Effector memory CD4-positive, alpha-beta T cell (primary cell): ENCODE measurements at places on chromosomes 6 and 20.

DNA sequence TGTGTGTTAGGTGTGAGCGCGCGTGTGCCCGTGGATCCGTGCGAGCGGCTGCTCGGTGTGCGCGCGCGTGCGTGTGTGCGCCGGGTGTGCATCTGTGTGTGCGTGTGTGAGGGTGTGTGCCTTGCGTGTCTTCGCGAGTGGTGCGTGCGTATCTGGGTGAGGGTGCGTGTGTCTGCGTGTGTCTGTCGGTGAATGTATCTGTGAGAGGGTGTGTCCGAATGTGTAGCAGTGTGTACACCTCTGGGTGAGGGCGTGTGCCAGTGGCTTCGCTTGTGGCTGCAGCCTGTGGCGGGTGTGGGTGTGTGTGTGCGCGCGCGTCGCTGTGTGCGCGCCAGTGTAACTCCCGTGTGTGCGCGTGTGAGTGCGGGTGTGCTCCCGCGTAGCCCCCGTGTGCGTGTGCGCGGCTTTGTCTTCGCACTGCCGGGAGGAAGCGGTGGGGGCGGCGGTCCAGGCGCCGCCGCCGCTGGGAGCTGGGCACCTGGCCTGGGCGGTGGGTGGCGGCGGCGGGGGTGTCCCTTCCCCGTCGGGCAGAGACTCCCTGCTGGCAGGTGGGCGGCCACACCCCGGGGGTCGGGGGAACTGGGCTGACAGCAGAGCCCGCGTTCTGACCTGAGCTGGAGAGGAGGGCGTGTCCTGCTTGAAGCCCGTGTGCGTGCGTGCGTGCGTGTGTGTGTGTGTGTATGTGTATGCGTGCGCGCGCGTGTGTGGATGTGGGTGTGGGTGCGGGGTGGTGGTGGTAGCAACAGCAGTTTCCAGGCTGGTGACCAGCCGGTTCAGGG, 61.3 kb upstream of the EPB41L1 start:
- DNase-seq: no peak

- DNase-seq: no peak
Measured at GRCh38 chr20:9417665-9418064, 96.7 kb upstream of the LAMP5 start.

DNA sequence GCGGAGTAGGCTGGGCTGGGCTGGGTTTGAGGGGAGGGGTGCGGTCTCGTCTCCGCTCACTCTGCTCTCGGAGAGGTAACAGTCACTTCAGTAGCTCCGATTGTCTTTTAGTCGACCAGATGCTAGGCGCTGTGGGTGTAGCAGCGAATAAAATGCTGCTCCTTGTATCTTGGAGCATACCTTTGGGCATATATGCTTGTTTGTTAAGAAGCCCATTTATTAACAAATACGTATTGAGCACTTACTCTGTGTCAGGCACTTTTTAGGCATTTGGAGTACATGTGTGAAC, 545 bp downstream of the ACTR5 start:
- DNase-seq: no peak

- peak; percentile 14 for DNase-seq
Measured at GRCh38 chr6:52995913-52996645, 995 bp upstream of the GSTA4 start.

GRCh38 chr20:1434571-1435336, 31.9 kb downstream of the NSFL1C start:
- peak; percentile 51 for DNase-seq

DNA sequence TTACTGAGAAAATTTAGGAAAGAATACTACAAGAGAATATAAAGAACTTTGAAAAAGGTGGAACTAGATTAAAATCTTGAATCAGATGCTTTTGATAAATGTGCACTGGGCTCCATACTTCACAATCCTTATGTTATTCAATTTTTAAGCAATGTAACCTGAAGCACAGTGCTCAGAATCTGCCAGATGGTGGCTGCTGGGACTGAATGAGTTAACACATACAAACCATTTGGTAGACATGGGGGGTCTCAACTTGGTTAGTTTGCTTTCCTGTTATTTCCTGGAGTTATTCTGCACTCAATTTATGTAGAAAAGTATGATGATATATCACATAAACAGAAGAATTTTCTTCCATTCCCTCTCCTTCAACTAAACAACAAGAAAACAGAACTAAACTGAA, 326.5 kb downstream of the RNGTT start:
- no peak for DNase-seq

DNA sequence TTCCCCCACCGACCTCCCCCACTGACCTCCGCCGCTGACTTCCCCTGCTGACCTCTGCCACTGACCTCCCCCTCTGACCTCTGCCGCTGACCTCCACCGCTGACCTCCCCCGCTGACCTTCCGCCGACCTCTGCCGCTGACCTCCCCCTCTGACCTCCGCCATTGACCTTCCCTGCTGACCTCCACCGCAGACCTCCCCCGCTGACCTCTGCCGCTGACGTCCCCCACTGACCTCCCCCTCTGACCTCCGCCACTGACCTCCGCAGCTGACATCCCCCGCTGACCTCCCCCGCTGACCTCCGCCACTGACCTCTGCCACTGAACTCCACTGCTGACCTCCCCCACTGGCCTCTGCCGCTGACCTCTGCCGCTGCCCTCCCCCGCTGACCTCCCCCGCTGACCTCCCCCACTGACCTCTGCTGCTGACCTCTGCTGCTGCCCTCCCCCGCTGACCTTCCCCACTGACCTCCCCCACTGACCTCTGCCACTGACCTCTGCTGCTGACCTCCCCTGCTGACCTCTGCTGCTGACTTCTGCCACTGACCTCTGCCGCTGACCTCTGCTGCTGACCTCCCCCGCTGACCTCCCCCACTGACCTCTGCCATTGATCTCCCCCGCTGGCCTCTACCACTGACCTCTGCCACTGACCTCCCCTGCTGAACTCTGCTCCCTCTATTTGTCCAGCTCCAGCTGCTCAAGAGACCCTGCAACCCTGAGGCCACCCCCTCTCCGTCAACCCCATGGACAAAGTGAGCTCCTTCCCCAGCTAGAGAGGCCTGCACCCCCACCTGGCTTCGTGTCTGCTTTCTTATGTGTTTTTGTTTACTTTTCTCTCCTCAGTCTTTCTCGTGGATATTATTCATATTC, 91.4 kb upstream of the AFDN start:
- DNase-seq: no peak

DNA sequence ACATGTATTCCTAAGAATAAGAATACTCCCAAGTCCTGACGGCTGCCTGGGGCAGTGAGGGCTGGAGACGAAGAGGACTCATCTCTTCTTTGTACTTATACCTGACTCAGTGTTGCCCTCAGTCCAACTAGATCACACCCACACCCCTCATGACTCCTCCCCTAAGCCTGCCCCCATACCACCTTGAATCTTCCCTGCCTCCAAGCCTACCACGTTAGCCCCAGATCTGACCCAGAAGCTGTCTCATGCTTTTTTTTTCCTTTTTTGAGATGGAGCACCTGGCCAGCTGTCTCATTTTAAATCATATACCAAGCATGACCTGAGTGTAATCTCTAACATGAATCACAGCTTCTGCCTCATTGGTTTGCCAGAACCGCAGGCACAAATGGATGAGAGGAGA, 45.2 kb downstream of the MUC22 start:
- no peak for DNase-seq

- no peak for DNase-seq
Measured at GRCh38 chr6:19492636-19493405, 344.3 kb upstream of the ID4 start.

DNA sequence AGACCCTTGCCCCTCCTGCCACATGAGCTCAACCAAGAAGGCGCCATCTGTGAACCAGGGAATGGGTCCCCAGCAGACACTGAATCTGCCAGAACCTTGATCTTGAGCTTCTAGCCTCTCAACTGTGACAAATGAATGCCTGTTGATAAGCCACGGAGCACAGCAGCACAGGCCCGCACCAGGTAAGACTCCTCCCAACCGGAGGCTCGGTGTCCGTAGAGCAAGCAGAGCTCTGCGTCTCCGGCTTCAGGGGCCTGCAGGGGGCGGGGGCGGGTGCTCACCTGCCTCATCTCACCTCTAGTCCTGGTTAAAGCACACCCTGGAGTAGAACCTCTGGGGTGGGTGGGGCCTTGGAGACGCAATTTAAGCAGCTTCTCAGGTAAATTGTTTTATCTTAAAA, 122.7 kb downstream of the SMOC2 start:
- DNase-seq: no peak

- DNase-seq: no peak
Measured at GRCh38 chr6:117498159-117498558, 15.7 kb downstream of the DCBLD1 start.

- peak; percentile 95 for DNase-seq
Measured at GRCh38 chr20:5950271-5951031, at the start of the genes MCM8 and TRMT6. Gene MCM8, plus strand, starts transcription at chr20:5950652. Its CDS starts 1,364 bp downstream, at chr20:5952016. Gene TRMT6, minus strand, starts transcription at chr20:5950533. Its CDS starts 128 bp downstream, at chr20:5950405.

DNA sequence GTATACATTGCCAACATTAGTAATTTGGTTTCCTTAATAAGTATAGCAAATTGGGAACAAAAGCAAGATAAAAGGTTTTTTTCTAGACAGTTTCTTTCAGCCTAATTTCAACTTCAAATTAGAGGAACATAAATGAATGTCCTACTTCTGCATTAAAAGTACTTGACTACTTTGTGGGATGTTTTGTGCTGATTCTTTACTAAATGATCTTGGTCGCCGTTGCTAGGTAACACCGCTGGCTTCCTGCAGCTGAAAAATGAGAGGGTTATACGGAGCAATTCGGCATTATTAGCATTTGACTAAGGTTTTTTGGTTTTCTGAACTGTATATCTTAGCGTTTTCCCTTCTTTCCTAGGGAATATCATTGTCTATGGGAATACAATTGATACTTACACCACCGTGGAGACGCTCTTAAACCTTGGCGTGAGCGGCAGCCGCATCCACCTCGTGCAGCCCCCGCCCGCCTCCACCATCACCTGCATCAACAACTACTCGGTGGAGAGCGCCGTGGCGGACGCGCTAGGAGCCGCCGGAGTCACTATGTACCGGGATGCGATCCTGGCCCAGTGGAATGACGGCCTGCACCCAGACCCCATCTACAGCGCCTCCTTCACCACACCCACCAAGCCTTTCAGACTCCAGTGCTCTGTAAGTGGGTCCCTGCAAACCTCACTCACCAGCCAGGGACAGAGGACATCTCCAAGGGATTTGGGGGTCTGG, 90.9 kb upstream of the INSM1 start:
- DNase-seq: no peak

- no peak for DNase-seq
Measured at GRCh38 chr6:6246544-6246943, 73.9 kb downstream of the F13A1 start.

GRCh38 chr6:167396068-167396658, 71.3 kb downstream of the TTLL2 start:
- DNase-seq: no peak

DNA sequence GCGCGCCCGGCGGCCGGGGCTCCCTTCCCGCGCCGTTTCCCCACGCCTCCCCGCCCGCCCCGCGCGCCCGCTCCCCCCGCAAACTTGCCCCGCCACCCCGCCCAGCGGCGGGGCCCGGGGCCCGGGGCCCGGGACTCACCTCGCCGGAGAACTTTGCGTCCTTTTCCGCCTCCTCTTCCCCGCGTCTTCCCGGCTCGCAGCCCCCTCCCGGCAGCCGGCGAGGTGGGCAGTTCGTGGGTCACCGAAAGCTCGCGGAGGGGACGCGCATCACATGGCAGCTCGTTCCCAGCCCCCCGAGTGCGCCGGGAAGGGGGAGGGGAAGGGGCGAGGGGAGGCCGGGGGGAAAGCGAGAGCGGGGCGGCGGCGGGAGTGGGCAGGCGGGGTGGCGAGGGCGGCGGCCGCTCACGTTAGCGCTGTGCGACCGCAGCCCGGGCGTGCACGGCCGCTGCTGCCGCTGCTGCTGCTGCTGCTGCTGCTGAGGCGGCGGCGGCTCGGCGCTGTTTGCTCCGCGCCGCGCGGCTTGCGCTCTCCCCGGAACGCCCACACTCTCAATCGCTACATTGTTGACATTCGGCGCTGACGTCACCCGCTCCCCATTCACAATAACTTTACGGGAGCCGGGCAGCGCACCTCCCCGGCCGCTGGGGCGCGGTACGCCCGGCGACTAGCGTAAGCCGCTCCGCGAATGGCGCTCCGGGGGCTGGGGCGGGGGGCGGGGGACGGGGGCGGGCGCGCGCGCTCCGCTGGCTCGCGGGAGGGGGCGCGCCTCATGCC, at the start of gene BACH2:
TSS of gene BACH2 (minus strand) at position 503 of the 774 bp plus-strand sequence. CDS start 287,999 bp downstream, outside the sequence.
- peak; percentile 89 for DNase-seq

DNA sequence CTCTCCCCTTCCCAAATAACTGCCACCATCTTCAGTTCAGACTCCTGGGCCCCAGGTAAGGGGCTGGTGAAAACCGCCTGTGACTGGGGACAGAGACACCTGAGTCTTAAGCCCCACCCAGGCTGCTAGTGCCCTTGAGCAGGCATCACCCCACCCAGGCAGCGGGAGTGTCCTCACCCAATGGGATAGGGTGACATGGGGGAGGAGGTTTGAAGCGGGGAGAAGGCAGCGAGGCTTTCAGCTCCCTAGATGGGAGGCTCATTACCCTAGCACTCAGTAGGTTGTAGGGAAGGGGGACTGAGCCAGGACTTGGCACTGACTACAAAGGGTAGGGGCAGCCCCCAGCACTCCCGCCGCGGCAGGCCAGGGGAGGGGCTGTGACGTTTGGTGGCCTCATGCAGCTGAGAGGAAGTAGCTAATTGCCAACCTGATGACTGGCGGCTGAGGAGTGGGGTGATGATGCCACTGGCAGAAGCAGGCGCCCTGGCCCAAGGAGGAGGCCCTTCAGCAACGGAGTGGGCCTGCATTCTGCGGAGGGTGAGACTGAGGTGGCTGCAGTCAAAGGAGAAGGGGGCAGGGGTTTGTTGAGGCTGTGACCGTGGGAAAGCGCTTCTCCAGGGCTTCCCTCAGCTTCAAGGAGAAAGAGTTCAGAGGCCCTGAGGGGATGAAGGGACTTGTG, 126.9 kb downstream of the MRPL14 start:
- DNase-seq: no peak

GRCh38 chr6:156308604-156309003, 468.6 kb upstream of the ARID1B start:
- no peak for DNase-seq

DNA sequence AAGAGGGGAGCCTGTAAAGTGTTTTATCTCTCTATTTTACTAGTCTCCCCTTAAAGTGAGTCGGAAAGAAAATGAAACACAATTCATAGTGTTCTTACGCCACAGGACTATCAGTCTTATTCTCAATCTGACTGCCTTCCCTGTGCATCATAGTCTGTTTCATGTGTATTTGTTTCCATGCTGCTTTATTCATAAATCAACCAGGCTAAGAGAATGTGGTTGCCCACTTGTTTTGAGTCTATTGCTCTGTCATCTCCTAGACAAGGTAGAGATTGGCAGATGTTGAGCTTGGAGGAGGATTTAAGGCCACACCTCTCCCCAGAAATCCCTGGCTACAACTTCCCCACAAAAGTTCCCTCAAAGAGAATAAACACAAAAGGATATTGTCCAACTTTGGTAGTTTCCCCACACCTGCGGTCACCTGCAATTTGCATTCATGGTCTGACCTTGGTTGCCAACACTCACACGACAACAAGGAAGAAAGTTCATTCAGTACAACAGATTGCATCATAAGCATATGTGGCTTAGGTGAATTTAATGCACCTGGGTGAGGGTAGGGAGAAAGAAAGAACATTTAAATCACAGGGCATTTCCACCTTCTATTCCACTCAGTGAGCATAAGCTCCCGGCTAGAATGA, 167.1 kb upstream of the FBXL4 start:
- DNase-seq: no peak

DNA sequence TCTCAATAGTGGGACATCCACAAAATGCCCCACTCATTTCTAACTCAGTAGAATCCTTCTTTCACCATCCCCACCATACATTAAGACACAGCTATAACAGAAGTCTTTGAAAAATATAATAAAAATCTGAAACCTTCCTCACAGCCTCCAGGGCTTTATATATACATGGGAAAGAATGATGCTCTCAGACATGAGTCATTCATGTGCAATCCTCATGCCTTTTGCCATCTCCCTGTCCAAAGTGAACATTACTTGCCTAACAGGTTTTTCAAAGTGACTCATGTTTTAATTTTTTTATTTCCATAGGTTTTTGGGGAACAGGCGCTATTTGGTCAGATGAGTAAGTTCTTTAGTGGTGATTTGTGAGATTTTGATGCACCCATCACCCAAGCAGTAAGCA, 162.7 kb downstream of the RALGAPA2 start:
- DNase-seq: no peak
